ENCODE measurements at places on chromosomes 16 and 17.

GRCh38 chr17:67400193-67400592 lies 23.1 kb downstream of the PITPNC1 start:
- DNase-seq: no peak

GRCh38 chr16:14378131-14378551 lies 251.9 kb downstream of the PARN start:
- no peak for DNase-seq

GRCh38 chr17:64331366-64331765 lies 59.3 kb downstream of the PECAM1 start:
- no peak for DNase-seq

DNA sequence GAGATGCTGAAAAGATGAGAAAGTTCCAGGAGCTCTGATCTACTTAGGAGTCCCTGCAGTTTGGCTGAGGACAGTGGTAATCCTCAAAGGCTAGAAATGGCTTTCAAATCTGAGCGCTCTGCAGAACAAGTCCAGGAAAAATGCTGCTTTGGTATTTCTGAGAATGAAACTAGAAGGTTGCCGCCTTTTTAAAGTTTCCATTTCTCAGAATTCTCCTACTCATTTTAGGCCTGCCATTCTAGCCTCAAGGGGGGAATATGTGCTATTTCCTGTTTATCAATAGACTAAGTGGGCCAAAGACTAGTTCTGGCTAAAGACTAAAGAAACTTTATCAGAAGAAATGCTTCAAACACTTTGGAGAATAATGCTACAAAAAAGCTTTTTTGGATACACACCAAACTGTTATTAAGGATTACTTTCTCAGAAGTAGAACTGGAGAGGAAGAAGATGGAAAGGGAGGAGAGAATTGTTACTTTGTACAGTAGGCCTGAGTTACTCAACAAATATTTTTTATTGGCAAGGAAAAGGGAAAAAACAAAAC lies at the start of gene SLFN12L:
TSS of gene SLFN12L (minus strand) at position 78 of the 541 bp plus-strand sequence. CDS start 15,314 bp downstream, outside the sequence.
- no peak for DNase-seq

DNA sequence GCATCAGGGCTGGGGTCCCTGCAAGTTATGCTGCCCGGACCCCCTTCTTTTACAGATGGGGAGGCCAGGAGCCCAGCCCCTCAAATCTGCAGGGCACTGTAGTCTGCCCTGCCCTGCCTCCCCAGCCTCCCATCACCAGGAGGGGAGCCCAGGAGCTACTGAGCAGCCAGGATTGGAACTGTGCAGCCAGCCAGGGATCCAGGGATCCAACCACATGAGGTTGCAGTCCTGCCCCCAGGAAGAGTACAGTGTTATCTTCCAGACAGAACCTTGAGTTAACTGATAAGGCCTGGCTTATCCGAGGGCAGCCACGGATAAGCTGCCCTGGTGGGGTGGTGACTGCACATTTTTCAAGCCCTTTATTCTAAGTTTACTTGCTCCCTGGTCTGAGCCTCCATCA lies 11.4 kb upstream of the NDRG4 start:
- DNase-seq: no peak

DNA sequence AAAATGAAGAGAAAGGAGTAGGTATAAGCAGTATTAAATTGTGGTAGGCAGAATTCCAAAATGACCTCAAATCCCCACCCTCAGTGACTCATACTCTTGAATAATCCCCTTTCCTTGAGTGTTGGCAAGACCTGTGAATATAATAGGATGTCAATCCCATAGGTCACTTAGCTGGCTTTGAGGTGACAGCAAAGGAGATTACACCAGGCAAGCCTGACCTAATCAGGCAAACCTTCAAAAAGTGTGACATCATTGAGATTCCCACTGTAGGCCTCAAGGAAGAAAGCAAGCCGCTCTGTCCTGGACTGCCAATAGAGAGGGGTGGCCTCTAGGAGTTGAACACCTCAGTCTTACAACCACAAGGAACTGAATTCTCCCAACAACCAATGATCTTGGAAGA lies 535.2 kb downstream of the RBFOX1 start:
- DNase-seq: no peak
